ENCODE measurements at places on chromosomes 11 and 22.

GRCh38 chr11:75320046-75320618 is 31.3 kb downstream of the ARRB1 start:
- DNase-seq: no peak

DNA sequence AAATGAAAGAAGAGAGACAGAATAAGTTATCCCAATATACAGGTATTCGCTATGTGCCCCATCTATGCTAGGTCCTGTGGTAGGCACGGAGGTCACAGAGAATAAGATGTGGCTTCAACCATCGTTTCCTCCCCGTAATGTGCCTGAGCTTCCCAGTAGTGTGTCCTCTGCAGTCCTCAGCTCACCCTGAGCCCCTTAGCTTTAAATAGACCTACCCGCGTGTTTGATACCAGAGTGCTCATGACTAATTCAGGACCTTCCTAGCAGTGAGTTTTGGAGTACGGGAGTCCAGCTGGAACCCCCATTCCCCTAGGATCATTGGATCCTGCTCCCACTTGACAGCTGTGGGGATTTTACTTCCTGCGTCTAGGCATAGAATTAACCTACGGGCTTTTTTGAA is 37.5 kb upstream of the SYN3 start:
- DNase-seq: no peak

GRCh38 chr11:95505927-95506426 is 275.0 kb upstream of the SESN3 start:
- no peak for DNase-seq

GRCh38 chr11:12794576-12795230 is 120.5 kb downstream of the TEAD1 start:
- DNase-seq: no peak

- no peak for DNase-seq
Observed at GRCh38 chr22:32411402-32411801, 645 bp downstream of the RTCB start.

DNA sequence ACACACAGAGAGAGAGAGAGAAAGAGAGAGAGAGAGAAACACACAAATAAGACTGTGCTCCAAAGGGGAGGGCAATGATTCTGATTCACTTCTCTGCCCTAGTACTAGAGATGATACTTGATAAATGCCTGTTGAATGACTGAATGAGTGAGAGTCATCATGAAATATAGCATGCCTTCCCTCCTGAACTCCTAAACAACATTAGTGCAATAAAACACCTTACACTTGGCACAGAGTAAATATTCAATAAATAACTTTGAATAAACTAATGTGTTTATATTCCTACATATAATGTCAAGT is 511.2 kb upstream of the RAG2 start:
- DNase-seq: no peak

All from NCI-H446 (cell line).